ENCODE measurements at places on chromosomes 16 and 17.

GRCh38 chr16:47461598-47462266 lies 601 bp downstream of the PHKB start:
- DNase-seq, result no peak

- DNase-seq, result no peak
Observed at GRCh38 chr17:67559381-67559966, 158.3 kb upstream of the NOL11 start.

- DNase-seq, result no peak
Observed at GRCh38 chr17:77782201-77782600, 176.3 kb upstream of the TNRC6C start.

GRCh38 chr16:57815987-57816745 lies 13.9 kb upstream of the KIFC3 start:
- DNase-seq, result no peak

Data from activated naive CD4-positive, alpha-beta T cell treated with anti-CD3 and anti-CD28 coated beads, Interleukin-2, amount 50 U/mL, for 16 hours (primary cell).